Activated naive CD8-positive, alpha-beta T cell treated with anti-CD3 and anti-CD28 coated beads, Interleukin-2, amount 50 U/mL, for 24 hours (primary cell): ENCODE measurements at places on chromosomes 11 and 22.

GRCh38 chr11:118552341-118552740 lies 13.4 kb downstream of the IFT46 start:
- no peak overlapping the region for H3K27ac ChIP-seq
- H3K4me1 ChIP-seq: no peaks in the 10 kb centered on the region
- DNase-seq: no peak
- no peak overlapping the region for H3K4me3 ChIP-seq
- no peaks in the 10 kb centered on the region for H3K27me3 ChIP-seq
- peaks cover 15% of the 10 kb centered on the region for H3K36me3 ChIP-seq

GRCh38 chr11:17766073-17766359 lies 31.4 kb downstream of the KCNC1 start:
- no peaks in the 10 kb centered on the region for H3K36me3 ChIP-seq
- no peaks in the 10 kb centered on the region for H3K4me1 ChIP-seq
- H3K4me3 ChIP-seq: no peak overlapping the region

- no peak for DNase-seq
- no peak overlapping the region for H3K27ac ChIP-seq
- H3K4me3 ChIP-seq: no peak overlapping the region
- H3K27me3 ChIP-seq: peaks cover 3% of the 10 kb centered on the region
Observed at GRCh38 chr11:17381156-17381555, 7.3 kb downstream of the KCNJ11 start.

DNA sequence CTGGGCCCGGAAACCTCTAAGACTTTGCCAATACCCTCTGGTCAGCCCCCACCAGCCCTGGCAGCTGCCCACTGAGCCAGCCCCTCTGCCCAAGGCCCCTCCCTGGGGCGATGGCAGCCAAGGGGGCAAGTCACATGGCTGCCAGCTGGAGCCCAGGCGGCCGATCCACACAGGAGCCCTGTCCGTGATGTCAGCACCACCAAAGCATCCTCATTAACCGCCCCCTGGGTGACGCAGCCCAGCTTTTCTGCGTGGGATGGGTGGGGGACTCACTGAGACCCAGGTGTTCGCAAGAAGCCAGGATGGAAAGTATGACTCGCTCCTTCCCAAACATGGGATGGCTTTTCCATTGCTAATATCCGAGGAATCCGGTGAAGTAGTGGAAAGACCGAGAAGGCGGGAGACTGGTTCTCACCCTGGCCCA lies 46.6 kb upstream of the WNT7B start:
- DNase-seq: no peak
- H3K27ac ChIP-seq: no peak overlapping the region
- no peaks in the 10 kb centered on the region for H3K36me3 ChIP-seq
- peaks cover 32% of the 10 kb centered on the region for H3K27me3 ChIP-seq

GRCh38 chr11:299951-300735 lies 817 bp upstream of the IFITM5 start:
- peaks cover 50% of the 10 kb centered on the region for H3K4me1 ChIP-seq
- peak; percentile 44 for DNase-seq
- no peaks in the 10 kb centered on the region for H3K36me3 ChIP-seq
- H3K27ac ChIP-seq: peak overlapping the region; percentile 19
